ENCODE measurements at places on chromosomes 12 and 14.

DNA sequence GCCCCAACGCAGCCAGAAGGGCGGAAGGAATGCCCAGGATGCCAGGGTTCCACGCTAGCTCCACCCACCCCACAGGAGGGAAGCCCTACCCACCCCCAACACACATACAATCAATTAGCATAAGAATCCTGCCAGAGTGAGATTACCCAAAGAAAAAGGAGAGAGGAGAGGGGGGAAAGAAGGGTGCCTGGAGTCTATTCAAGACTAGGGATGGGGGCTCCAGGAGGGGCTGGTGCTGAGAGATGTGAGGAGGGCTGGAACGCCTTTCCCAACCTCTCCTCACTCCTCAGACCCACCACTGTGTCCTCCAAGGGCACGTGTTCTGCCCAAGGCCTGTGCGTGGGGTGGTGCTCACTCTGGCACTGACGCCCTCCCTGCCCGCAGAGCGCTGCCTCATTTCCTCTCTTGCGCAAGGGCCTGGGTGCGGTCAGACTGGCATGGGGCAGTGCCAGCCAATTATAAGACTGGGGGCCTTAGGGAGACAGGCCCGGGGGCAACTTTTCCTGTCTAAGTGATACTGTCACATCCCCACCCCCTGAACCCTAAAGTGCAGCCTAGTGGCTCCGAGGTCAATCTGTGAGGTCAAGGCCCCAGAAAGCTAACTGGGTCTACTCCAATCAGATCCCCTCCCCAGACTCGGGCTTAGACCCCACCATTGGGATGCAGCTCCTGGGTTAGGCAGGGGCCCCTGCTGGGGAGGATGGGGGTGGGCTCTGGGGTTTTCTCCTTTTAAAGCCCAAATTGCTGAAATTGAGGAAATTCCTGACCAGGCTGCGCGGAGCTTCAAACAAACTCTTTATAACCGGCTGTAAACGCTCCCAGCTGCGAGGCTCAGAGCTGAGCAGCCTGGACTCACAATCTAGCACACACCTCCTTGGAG lies 10.2 kb upstream of the ITGB7 start:
- DNase-seq: peak; percentile 47

DNA sequence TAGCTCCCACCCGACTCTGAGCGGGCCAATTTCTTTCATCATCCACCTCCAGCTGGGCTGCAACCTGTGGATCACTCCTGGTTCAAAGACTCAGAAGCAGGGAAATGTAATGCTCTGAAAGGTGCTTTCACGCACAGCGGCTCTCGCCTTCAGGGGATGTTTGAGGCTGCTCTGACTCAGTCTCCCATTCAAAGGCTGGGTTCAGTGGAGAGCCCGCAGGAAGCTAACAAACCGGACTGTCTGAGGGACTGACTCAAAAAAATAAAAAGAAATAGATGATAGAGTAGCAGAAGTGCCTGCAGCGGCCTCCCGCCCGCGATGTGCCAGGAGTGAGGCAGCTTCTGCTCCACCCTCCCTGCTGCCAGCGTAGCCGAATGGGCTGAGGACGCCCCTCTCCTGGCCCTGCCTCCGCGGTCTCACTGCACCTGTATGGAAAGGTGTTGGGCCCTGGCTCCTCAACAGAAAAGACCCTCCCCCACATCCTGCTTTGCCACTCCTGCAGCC lies 98.0 kb downstream of the GCH1 start:
- DNase-seq: no peak

- DNase-seq: no peak
Measured at GRCh38 chr14:93017301-93017797, 94.4 kb downstream of the CHGA start.

DNA sequence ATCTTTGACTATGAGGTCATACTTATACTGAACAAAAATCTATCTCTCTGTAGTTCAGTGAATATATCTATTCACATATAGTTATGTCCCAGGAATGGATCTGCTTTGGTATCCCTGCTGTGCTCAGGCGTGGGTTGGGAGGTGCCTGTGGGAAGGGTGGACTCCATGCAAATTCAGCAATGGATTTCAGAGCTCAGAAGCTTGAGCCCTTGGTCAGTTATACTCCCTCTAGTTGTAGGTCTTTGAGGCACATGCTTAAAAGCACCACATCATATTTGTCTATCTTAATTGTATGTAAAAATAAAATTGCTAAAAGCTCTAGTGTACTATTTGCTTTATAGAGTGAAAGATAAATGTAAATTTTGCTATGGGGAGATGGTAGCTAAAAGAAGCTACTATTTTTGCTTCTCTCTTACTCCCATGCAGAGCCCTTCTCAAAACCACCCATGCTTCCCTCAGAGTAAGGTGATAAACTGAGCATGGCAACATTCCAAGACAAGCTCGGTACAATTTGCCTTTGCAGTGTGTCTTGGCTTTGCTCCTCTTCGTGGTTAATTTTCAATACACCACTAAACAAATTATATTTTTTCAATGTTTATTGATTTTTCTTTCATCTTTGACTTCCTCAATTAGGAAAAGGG lies 54.9 kb downstream of the SLC16A7 start:
- no peak for DNase-seq

GRCh38 chr14:57038689-57039088 lies 228.4 kb upstream of the OTX2 start:
- no peak for DNase-seq

- DNase-seq: no peak
Measured at GRCh38 chr12:5723071-5723470, 222.0 kb downstream of the ANO2 start.

DNA sequence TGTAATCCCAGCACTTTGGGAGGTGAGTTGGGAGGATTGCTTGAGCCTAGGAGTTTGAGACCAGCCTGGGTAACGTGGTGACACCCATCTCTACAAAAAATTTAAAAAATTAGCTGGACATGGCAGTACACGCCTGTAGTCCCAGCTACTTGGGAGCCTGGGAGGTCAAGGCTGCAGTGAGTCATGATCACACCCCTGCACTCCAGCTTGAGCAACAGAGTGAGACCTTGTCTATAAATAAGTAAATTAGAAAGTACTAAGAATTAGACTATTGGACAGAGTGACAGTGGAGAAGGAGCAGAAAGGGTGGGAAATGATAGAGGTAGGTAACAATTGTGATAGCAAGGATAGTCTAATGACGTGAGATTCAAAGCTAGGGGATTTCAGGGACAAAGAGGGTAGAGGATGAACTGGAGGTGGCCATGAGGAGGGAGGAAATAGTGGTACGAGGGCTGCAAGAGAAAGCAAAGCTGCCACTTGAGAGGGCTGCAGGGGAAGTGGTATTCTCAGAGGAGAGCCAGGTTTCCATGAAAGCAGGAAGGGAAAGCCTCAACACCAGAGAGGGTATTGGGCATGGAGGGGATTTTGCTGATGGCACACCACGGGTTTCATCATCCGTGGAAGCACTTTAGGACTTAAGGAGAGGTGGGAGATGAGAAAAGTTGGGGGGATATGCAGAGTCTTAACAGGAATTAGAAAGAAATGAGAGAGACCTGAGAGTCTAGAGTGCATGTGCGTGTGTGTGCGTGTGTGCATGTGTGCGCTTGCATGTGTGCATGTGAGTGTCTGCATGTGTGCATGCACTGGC lies 85.6 kb downstream of the SYNE2 start:
- DNase-seq: peak; percentile 9

DNA sequence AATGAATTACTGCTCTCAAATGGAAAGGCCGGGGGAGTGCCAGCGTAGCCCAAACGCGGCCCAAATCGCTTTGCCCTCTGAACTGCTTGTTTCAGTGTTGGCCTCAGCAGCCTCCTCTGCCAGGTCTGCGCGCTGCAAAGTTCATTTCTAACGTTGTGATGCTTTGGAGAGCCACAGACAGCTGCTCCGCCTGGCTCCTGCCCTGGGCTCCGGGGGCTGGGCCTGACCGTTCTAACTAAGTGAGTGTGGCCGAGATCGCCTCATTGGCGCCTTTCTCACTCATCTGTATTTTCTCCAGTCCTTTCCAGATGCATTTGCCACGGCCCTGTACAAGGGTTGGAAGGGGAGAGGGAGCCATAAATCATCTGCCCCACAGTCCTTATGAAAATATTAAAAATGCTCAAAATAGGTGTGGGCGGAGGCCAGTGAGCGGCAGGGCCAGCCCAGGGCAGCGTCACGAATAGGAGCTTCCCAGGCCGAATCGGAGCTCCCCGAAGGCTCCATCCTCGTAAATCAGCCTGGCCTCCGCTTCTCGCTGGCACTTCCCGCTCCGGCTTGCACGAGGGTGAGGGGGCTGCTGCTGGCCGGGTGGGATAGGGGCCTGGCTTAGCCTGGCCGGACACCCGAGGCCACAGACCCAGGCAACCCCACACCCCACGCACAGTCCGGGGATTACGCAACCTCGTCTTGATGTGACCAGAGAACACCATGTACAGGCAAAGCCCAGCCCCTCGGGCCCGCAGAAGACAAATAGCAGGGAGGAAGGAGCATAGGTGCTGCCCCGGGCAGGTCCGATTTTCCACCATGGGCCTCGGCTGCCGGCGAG lies 196.6 kb upstream of the DIO3 start:
- DNase-seq: no peak

- DNase-seq: no peak
Measured at GRCh38 chr12:57735952-57736740, 2.4 kb downstream of the AGAP2 start.

DNA sequence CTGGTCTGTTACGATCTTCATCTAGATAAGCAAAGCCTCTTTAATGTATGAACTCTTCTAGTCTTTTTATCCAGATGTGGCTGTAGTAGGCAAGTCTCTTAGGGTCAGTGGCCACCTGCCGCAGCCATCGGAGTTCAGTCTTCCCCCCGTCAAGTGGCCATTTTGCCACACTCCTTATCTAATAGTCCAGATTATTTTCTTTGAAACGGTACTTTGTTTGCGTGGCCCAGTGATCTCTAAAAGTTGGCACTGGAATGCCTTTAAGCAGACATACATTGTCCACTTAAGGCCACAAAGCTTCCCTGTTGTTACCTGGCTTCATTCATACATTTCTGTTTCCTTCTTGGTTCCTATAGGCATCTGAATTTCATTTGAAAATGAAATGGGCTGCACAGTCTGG lies 36.0 kb upstream of the BMAL2 start:
- DNase-seq: no peak

GRCh38 chr14:53814392-53814791 lies 142.2 kb downstream of the BMP4 start:
- no peak for DNase-seq

- no peak for DNase-seq
Measured at GRCh38 chr14:45664668-45665356, 411.8 kb upstream of the MIS18BP1 start.

Data from activated gamma-delta T cell treated with Interleukin-2 at 50 U/mL for 16 hours (primary cell).